ENCODE measurements at places on chromosomes 7 and 10. TPM values are rescaled to one million over a fixed set of nuclear protein-coding genes. Genes with fewer than 3 reads are reported as not detected.

Gene SP4
- 22.2 TPM for total RNA-seq

Gene TAS2R4
- 0.92 TPM for total RNA-seq

Gene TFAM
- total RNA-seq = 136 TPM

Gene FIS1
- total RNA-seq = 137 TPM

Gene C10orf62
- total RNA-seq = not detected

Gene DPP6
- total RNA-seq = not detected

DNA sequence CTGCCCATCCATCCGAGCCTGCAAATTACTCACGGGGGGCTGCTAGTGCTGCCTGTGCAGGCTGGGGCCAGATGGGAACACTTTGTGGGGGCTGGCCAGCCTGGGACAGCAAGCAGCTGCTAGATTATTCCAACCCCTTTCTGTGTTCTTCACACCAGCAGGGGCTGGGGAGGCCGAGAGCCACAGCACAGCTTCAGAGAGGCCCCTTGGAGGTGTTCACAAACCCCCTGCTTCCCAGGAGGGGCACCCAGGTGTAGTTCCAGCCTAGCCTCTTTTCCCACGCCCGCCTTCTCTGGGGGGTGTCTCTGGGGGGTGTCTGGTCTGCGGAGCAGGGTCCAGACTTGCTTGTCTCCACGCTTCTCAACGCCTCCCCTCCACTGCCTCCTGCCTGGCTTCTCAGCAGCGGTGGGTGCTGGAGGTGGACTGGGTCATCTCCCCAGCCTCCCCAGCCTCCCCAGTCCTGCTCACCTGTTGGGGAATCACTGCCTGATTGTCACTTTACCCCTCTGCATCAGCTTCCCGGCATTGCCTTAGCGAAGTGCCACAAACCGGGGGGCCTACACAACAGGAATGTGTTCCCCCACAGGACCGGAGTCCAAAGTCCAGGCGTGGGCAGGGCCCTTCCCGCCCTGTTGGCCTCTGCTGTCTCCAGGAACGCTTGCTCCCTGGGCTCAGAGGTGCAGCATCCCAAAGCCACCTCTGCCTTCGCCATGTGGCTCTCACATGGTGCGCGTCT, 74.0 kb upstream of the EN2 start:
- no peak for DNase-seq

- no peak for DNase-seq
Measured at GRCh38 chr7:102288285-102288930, 1.7 kb downstream of the SH2B2 start.

DNA sequence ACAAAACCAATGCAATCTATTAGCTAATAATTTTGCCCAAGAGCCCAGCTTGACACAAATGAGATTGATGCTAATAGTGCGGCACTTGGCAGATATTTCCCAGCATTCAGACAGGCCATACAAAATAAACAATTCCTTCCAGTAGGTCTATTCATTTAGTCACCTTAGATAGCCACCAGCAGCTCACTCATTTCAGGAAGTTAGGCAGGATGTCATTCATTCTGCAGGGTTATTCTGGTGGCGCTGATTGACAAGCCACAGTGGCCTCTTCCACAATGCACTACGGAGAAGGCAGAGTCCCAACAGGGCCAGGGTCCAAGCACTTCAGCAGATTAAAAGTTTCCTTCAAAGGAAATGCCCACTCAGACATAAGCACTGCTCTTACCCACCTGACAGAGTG, 55.8 kb downstream of the PIK3AP1 start:
- no peak for DNase-seq

DNA sequence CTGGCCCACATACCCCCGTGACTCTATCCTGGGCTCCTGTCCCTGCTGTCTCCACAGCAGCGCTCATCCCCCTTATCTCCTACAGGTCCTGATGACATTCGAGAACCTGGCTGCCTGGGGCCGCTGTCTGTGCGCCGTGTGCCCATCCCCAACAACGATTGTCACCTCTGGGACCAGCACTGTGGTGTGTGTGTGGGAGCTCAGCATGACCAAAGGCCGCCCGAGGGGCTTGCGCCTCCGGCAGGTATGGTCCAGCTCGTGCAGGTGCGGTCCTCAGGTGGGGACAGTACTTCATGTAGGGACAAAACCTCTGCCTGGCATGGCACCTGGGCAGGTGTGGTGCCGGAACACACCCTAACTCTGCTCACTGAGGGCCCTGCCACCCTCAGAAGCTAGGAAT, 30.4 kb upstream of the LRRC18 start:
- no peak for DNase-seq

GRCh38 chr7:47100817-47101435, 481.0 kb downstream of the TNS3 start:
- no peak for DNase-seq

GRCh38 chr10:120607016-120607709, 150.1 kb downstream of the PLPP4 start:
- DNase-seq = no peak

GRCh38 chr10:27699776-27700175, 45.8 kb downstream of the MKX start:
- DNase-seq = no peak

GRCh38 chr7:132696332-132696731, 120.1 kb upstream of the PLXNA4 start:
- no peak for DNase-seq

- DNase-seq = no peak
Measured at GRCh38 chr7:150313870-150314269, 9.3 kb upstream of the LRRC61 start.

- no peak for DNase-seq
Measured at GRCh38 chr7:50358041-50358705, 53.7 kb downstream of the IKZF1 start.

GRCh38 chr7:16604054-16604453, 41.5 kb downstream of the ANKMY2 start:
- no peak for DNase-seq

- no peak for DNase-seq
Measured at GRCh38 chr10:546451-546850, 143.0 kb downstream of the DIP2C start.

DNA sequence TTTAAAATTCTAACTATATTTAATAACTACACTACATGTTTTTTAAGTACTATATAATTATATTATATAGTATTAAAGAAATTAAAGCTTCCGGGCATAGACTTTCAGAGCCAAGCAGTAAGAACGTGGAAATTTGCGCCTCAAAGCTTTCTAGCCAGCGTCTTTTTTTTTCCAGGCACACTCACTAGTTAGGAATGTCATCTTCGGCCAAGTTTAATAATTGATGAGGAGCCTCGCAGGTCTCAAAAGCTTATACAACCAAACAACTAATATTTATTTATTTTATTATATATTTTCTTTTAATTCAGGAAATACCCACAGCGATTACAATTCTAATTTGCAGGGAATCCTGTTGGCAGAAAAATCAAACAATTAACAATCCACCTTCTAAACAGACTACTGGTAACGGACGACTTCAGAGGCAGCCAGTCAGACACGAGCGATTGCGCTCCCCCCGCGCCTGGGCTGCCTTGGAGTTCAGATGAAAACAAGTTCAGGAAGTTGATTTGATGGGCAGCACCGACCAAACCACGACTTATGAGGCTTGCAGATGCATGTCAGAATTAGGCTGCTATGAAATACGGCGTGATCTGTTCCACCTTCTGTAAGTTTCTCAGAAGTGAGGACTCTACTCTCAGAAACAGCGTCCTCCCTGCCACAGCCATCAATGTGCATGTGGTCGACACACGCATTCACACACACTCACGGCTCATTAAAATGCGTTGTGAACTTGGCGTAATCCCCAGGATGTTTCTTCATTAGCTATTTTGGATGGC, 431.8 kb upstream of the MGMT start:
- no peak for DNase-seq

- DNase-seq = no peak
Measured at GRCh38 chr7:84021292-84021908, 173.2 kb downstream of the SEMA3A start.

DNA sequence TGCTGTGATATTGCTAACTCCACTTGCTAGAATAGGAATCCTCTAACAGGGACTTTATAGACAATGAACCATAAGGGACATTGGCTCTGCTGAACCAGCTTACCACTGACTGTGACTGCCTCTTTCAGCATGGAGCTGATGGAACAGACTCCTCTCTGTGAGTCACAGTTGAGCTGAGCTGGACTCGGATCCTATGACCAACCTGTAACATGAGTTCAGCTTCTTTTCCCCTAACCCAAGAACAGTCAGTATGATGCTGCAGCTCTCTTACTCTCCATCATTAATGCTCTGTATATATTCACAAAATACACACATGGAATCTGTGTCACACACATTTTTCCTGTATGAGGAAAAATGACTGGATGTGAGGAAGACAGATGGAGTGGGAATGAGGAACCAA, 177.9 kb upstream of the BET1 start:
- DNase-seq = no peak

DNA sequence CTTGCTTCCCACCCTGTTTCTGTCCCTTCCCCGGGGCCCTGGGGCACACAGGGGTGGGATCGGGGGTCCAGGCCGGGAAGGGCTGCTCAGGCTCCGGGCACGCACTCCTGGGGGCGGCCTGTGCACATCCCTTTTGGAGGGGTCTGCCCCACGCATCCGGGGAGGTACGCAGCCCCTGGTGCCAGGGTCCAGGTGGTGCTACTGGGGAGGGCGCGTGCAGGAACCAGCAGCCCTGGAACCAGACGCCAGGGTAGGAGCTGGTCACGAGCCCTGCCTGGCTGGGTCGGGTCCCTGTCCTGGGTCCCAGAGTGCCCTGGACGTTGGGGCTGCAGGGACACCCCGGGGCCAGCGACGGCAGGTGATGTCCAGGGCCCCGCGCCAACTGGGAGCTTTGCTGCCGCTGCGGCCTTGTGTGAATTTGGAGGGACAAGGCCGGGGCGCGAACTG, 53.4 kb downstream of the GLRX3 start:
- no peak for DNase-seq

DNA sequence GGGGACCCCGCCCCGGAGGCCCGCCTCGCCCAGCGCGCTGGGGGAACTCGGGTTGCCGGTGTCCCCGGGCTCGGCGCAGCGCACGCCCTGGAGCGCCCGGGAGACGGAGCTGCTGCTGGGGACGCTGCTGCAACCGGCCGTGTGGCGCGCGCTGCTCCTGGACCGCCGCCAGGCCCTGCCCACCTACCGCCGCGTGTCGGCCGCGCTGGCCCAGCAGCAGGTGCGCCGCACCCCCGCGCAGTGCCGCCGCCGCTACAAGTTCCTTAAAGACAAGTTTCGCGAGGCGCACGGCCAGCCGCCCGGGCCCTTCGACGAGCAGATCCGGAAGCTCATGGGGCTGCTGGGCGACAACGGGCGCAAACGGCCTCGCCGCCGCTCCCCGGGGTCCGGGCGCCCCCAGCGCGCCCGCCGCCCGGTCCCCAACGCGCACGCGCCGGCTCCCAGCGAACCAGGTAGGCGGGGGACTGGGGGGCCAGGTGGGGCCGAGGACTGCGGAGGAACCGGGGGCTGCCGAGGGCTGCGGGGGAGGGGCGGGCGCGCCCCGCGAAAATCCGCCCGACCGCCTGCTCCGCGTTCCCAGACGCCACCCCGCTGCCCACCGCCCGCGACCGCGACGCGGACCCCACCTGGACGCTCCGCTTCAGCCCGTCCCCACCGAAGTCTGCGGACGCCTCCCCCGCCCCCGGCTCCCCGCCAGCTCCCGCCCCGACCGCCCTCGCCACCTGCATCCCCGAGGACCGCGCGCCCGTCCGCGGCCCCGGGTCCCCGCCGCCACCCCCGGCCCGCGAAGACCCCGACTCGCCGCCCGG, 574 bp downstream of the UTF1 start:
- no peak for DNase-seq

DNA sequence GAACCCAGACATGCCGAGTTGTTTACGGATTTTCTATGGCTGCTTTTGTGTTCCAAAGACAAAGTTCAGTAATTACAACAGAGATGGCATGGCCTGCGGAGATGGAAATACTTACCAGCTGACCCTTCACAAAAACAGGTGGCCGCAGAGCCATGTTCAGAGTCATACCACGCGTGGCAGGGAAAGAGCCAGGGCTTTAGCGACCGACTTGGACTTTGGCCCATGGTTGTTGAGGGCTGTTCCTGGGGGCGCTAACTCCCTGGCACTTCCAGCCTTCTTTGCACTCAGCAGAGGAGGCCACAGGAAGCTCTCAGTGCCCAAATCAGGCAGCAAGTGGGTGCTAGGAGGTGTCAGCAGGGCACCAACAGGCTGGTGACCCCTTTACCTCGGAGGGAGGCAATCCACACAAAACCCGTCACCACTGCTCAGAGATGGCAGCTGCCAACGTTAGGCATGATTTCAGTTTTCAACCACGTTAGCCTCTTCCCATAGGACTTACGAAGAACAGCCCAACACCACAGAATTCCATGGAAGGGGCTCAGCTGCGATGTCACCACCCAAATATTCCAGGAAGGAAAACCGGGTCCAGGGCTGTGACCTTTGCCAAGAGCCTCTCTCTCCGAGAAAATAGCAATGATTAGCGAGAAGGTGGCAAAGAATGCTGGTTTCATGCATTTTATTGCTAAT, 21.4 kb upstream of the CNPY1 start:
- no peak for DNase-seq

GRCh38 chr10:50326757-50327701, 75.7 kb upstream of the ASAH2 start:
- no peak for DNase-seq
